ENCODE measurements at places on chromosomes 1 and 21.

GRCh38 chr1:178501705-178502329 is 5.1 kb upstream of the CLEC20A start:
- H3K36me3 ChIP-seq: no peaks in the 10 kb centered on the region
- peak; percentile 66 for DNase-seq
- no peak overlapping the region for H3K4me3 ChIP-seq
- H3K27ac ChIP-seq: no peak overlapping the region
- no peaks in the 10 kb centered on the region for H3K27me3 ChIP-seq

GRCh38 chr1:239386453-239387303 is at the start of gene CHRM3:
TSS of gene CHRM3 (plus strand) at chr1:239386568. CDS start at chr1:239907452, 520,884 bp downstream.
- no peaks in the 10 kb centered on the region for H3K4me1 ChIP-seq
- H3K27me3 ChIP-seq: no peaks in the 10 kb centered on the region
- H3K27ac ChIP-seq: no peak within 1 kb of the TSS

- H3K27me3 ChIP-seq: no peaks in the 10 kb centered on the region
- peaks cover 20% of the 10 kb centered on the region for H3K4me1 ChIP-seq
- H3K27ac ChIP-seq: no peak overlapping the region
- DNase-seq: no peak
Measured at GRCh38 chr1:11855430-11855829, 3.3 kb downstream of the NPPB start.

- no peak for DNase-seq
- H3K4me3 ChIP-seq: no peak overlapping the region
- H3K36me3 ChIP-seq: no peaks in the 10 kb centered on the region
- no peaks in the 10 kb centered on the region for H3K27me3 ChIP-seq
Measured at GRCh38 chr1:14439015-14439414, 159.5 kb upstream of the KAZN start.

- no peak within 1 kb of the TSS for H3K27ac ChIP-seq
- peaks cover 3% of the 10 kb centered on the region for H3K27me3 ChIP-seq
- H3K4me3 ChIP-seq: no peak within 1 kb of the TSS
- no peak for DNase-seq
- H3K4me1 ChIP-seq: no peaks in the 10 kb centered on the region
Measured at GRCh38 chr1:152159144-152159543, at the start of gene RPTN. TSS of gene RPTN (minus strand) at chr1:152159228. CDS start at chr1:152157889, 1,339 bp downstream.

- no peak overlapping the region for H3K27ac ChIP-seq
- H3K4me1 ChIP-seq: no peaks in the 10 kb centered on the region
- DNase-seq: no peak
- no peaks in the 10 kb centered on the region for H3K36me3 ChIP-seq
- H3K27me3 ChIP-seq: no peaks in the 10 kb centered on the region
Measured at GRCh38 chr1:191065771-191066170, 588.1 kb upstream of the BRINP3 start.

DNA sequence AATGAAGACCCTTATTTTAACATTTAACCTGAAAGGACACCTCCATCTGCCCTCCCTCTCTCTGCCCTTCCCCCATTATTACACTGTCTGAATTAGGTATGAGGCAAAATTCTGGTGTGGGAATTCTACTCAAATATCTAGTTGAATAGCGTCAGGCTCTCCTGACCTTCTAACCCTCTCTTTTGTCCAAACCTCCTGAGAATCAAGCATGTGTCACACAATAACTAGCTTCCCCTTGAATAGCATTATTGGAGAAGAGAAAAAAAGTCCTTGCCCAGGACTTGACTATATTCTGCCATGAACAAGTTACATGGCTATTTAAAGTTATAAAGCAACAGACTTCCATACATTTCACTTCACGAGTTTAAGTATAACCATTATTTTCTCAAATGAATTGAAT is 35.5 kb downstream of the USH2A start:
- no peak overlapping the region for H3K27ac ChIP-seq
- no peak for DNase-seq
- H3K4me3 ChIP-seq: no peak overlapping the region

DNA sequence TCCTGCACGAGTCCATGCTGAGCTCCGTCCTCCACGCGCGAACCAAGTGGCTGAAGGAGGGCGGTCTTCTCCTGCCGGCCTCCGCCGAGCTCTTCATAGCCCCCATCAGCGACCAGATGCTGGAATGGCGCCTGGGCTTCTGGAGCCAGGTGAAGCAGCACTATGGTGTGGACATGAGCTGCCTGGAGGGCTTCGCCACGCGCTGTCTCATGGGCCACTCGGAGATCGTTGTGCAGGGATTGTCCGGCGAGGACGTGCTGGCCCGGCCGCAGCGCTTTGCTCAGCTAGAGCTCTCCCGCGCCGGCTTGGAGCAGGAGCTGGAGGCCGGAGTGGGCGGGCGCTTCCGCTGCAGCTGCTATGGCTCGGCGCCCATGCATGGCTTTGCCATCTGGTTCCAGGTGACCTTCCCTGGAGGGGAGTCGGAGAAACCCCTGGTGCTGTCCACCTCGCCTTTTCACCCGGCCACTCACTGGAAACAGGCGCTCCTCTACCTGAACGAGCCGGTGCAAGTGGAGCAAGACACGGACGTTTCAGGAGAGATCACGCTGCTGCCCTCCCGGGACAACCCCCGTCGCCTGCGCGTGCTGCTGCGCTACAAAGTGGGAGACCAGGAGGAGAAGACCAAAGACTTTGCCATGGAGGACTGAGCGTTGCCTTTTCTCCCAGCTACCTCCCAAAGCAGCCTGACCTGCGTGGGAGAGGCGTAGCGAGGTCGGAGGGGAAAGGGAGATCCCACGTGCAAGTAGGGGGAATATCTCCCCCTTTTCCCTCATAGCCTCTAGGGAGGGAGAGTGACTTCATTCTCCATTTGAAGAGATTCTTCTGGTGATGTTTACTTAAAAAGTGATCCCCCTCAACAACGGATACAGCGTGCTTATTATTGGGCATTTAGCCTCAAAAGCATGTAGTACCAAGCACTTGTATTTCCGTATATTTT is 991 bp downstream of the PRMT6 start:
- H3K4me3 ChIP-seq: peak overlapping the region; percentile 88
- H3K27me3 ChIP-seq: no peaks in the 10 kb centered on the region
- peaks cover 27% of the 10 kb centered on the region for H3K4me1 ChIP-seq

DNA sequence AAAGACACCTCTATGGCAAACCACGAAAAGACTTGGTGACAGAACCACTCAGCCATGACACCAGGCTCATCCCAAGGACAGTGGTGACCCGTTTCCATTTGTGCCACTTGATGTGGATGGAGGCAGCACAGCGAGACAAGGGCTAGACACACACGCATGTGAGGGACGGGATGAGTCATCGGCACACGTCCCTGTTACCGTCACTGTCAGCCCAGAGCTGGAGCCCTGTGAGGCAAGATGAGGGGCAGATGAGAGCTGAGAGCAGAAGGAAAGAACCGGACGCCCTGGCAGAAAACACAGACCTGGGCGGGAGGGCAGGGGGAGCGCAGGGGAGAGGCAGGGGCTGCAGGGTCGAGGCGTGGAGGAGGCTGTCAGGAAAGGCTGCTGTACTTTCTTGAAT is 57.8 kb downstream of the SIK1 start:
- H3K27ac ChIP-seq: no peak overlapping the region
- peaks cover under 1% of the 10 kb centered on the region for H3K4me1 ChIP-seq

DNA sequence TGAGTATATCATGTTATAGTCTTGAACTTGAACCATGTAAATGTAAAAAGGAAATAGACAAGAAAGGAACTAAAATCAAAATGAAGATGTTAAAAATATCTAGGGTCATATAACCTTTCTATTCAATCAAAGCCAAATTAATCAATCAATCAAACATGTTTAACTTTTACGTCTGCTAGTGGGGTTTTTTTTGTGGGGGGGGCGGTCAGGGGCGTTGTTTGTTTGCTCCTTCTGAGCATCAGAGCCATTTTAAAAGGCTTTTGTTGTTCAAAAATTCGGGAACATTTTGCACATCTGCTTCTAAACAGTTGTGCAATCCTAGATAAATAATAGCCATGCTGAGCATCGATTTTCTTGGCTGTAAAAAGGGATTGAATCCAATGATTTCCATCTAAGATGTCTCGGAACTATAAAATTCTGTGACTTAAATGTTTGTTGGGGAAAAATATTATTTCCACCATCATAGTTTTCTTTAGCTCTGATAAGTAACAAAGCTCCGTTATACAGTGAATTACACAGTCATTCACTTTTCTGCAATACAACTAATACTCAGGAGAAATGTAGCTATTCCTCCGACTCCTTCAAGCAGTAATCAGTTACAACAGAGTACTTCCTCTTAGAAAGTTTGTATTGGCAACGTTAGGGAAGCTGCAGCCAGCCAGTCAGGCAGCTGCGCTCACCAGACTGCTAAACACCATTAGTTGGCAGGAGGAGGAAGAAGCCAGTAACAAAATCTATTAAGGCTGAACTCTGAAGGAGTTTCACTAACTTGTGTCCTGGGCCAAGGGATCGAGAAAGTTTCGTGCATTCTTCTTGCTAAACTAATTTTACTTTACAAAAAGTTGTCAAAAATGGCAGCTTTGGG is 2.2 kb downstream of the SPATA6 start:
- H3K4me1 ChIP-seq: no peaks in the 10 kb centered on the region
- no peak overlapping the region for H3K4me3 ChIP-seq
- DNase-seq: no peak
- H3K27me3 ChIP-seq: no peaks in the 10 kb centered on the region
- no peaks in the 10 kb centered on the region for H3K36me3 ChIP-seq
- H3K27ac ChIP-seq: no peak overlapping the region

DNA sequence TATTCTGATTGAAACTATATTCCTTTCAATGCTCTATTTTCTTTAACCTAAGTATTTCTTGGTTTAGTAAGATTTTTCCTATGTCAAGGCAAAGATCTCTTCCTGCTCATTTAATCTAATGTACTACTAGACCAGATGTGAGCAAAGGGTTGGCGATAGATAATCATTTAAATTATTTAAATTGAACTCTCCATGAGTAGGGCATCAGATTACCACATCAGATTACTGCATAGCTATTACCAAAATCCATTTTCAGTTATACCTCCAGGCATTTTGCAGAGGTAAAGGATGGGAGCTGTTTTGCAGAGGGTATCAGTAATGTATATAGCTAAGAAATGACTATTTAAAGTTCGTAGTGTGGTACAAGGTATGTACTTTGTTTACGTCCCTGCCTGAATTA is 607.9 kb downstream of the PTPRC start:
- no peaks in the 10 kb centered on the region for H3K36me3 ChIP-seq
- H3K4me1 ChIP-seq: peaks cover 22% of the 10 kb centered on the region
- no peaks in the 10 kb centered on the region for H3K27me3 ChIP-seq
- no peak for DNase-seq
- H3K4me3 ChIP-seq: no peak overlapping the region
- H3K27ac ChIP-seq: no peak overlapping the region

DNA sequence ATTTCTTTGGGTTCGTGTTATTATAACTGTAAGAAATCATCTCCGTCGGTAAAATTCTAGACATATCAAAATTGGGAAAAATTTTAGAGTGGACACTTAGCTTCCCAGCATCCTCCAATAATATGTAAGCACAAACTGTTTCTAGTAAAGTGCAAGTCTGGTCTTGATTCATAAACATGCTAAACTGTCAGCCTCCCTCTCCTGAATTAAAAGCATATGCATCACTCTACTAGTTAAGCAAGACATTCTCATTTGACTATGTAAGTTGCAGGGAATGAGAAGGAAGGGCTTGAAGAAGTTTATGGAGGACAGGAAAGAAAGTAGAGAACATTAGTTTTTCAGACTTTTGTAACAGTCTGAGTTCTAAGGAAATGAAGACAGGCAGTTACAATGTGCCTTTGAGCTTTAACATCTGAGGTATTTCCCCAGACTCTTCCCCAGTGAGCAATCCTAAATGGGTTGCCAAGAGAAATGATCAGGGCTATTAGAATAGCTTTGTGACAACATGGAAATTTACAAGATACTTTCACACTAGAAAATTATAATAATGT is 90.0 kb downstream of the TYW3 start:
- H3K27ac ChIP-seq: no peak overlapping the region
- H3K4me3 ChIP-seq: no peak overlapping the region
- H3K4me1 ChIP-seq: no peaks in the 10 kb centered on the region
- no peaks in the 10 kb centered on the region for H3K27me3 ChIP-seq
- no peak for DNase-seq

DNA sequence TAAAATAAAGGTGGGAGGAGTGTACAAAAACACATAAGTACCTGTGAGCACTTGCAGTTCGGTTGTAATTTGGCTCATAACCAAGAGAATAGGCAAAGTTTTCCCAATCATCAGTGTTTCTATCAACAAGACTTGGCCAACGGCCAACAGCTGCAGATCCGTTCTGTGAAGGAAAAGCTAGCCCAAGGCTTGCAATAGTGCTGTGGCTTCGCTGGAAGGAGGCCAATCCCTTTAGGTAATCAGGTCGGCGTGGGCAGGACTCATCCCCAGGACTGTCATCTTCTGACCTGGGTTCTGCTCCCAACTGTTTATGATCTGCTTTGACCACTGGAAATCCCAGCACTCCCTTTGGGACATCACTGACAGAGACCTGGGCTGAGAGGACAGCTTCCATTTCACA is 107.8 kb downstream of the LYST start:
- H3K36me3 ChIP-seq: no peaks in the 10 kb centered on the region
- H3K4me3 ChIP-seq: no peak overlapping the region
- H3K27me3 ChIP-seq: no peaks in the 10 kb centered on the region
- H3K27ac ChIP-seq: no peak overlapping the region
- no peaks in the 10 kb centered on the region for H3K4me1 ChIP-seq
- no peak for DNase-seq

GRCh38 chr1:156502894-156503697 is 2.5 kb upstream of the MEF2D start:
- H3K4me3 ChIP-seq: no peak overlapping the region
- DNase-seq: peak; percentile 67
- H3K4me1 ChIP-seq: peaks cover 59% of the 10 kb centered on the region

- no peak overlapping the region for H3K27ac ChIP-seq
- no peak for DNase-seq
- H3K4me3 ChIP-seq: no peak overlapping the region
- no peaks in the 10 kb centered on the region for H3K27me3 ChIP-seq
- H3K36me3 ChIP-seq: no peaks in the 10 kb centered on the region
Measured at GRCh38 chr21:29185172-29185571, 54.7 kb downstream of the MAP3K7CL start.

GRCh38 chr1:100304921-100305320 is 38.9 kb downstream of the RTCA start:
- no peak overlapping the region for H3K27ac ChIP-seq
- no peak for DNase-seq
- H3K36me3 ChIP-seq: no peaks in the 10 kb centered on the region
- H3K4me1 ChIP-seq: no peaks in the 10 kb centered on the region
- H3K27me3 ChIP-seq: no peaks in the 10 kb centered on the region

DNA sequence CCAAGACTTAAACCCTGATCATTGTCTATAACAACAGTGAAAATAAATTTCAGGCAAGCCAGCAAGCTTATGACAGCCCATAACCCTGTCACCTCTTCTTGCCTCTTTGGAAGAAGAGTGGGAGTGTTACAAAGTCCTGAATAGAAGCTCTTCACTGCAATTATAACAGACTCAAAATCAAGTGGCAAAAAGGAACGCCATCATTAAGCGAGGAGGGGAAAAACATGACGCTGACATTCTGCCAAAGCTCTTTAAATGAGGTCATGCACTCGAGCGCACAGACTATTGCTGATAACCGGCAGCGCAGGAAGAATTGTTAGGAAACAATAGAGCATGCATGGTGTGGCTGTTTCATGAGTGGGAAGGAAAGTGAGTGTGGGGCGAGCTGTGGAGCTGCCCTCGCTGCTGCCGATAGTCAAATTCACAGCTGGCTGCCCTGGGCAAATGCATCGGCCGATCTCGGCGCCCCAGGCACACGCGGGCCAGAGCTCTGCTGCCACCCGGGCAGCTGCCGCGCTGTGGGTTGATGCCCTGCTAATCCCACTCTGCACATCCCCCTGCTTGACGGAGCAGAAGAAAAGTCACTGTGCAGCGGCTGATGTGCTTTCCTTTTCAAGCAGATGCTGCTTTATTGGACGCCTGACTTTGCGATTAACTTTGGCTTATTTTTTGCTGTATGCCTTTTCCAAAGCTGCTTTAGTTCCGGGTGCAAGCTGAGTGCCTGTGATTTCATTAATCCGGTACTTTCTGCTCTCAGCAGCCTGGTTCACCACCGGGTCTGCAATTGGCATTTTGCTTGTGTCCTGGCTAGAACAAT is 102.4 kb upstream of the ST6GALNAC5 start:
- H3K27me3 ChIP-seq: peaks cover 2% of the 10 kb centered on the region
- H3K4me3 ChIP-seq: no peak overlapping the region
- no peaks in the 10 kb centered on the region for H3K4me1 ChIP-seq
- no peak overlapping the region for H3K27ac ChIP-seq

All from DND-41 (cell line).